Stomach (tissue), 19 donors: ENCODE measurements at places on chromosomes 7 and 10. TPM values are rescaled to one million over a fixed set of nuclear protein-coding genes. Genes with fewer than 3 reads are reported as not detected.

Gene LIPF
- total RNA-seq = 449 TPM

Gene UPK3BL1
- 23.2 TPM for total RNA-seq

GRCh38 chr7:23196306-23196705 is 14.5 kb downstream of the NUP42 start:
- no peaks in the 10 kb centered on the region for H3K27me3 ChIP-seq
- no peak overlapping the region for H3K27ac ChIP-seq
- H3K4me3 ChIP-seq = no peak overlapping the region
- no peak for DNase-seq

DNA sequence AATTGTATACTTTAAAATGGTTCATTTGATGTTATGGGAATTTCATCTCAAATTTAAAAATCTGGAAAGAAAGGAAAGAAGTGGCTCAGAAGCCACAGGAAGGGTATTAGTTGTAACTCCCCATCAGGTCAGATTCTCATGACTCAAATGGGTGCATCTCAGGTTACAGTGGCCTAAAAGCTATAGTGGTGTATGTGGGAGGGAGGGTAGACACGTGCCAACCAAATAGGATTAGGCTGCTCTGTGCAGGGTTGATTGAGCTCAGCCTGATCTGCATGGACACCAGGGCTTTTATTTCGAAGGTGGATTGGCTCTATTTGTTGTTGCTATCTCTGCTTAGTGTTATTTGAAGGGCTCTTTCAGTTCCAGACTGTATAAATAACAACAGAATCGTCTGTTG is 121.5 kb upstream of the PRR15 start:
- no peak overlapping the region for H3K4me3 ChIP-seq
- H3K27ac ChIP-seq = no peak overlapping the region
- DNase-seq = no peak
- no peaks in the 10 kb centered on the region for H3K27me3 ChIP-seq

DNA sequence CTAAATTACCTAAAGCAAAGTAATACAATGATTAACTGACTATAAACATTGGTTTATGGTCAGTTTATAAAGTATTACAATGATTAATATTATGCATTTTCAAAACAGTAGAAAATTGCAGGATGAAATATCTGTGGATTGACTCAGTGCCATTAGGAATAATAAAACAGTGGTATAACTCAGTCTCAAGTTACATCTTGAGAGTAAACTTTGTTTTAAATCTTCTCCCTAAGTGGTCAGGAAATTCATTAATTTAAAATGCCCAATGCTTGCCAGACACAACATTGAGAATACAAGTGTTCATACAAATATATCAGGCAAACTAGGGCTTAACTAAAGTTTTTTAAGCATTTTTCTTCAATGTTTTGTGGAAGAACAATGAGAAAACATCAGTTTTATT is 257.8 kb downstream of the ETV1 start:
- no peaks in the 10 kb centered on the region for H3K4me1 ChIP-seq
- DNase-seq = no peak
- H3K27ac ChIP-seq = no peak overlapping the region

DNA sequence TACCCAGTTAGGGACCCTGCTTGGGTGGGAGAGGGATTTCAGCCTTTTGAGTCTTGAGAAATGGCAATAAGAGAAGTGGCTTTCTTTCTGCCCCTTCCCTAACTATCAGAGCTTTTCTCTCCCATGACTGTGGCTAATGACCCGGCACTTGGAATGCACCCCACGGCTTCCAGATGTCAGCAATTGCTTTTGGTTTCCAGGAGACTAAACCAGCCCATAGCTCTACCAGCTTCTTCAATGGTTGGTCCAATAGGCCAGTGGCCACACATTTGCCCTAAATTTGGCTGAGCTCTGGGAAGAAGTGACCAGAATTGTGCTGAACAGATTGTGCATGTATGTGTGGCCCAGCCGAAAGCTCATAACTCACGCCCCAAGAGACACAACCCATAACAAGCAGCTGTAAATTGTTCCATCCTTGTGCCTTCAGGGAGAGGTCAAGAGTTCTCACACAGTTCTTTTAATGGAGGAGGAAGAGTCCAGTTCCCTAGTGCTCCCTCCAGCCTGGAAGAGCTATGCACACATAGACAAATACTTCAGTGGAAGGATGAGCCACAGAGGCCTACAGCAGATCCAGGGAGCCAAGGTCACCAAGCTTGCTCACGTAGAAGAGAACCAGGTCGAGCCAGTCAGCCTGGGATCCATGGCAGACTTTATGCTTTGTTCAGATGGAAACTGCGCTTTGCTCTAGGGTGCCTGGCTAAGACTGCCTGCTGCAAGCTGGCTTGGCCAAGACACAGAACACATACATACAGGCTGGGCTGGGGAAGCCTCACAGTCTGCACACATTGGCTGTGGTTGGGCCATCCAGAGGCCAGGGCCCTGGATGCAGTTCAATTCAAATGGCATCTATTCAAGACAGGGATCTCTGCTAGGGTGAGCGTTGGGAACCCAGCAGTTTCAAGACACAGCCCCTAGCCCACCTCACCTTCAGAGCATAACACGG is 131.8 kb upstream of the HABP2 start:
- peaks cover 12% of the 10 kb centered on the region for H3K4me1 ChIP-seq
- H3K27ac ChIP-seq = no peak overlapping the region
- H3K27me3 ChIP-seq = no peaks in the 10 kb centered on the region

DNA sequence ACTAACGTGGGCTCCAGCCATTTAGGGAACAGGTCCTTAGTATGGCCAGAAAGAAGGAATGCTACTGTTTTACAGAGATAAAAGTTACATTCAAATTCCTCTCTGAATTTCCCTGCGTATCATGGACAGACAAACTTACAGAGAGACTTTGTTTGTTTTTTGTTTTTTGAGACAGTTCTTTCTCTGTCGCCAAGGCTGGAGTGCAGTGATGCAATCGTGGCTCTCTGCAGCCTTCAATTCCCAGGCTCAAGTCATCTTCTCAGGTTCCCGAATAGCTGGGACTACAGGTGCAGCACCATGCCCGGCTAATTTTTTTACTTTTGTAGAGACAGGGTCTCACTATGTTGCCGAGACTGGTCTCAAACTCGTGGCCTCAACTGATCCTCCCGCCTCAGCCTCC is 64.5 kb upstream of the MPP7 start:
- no peak overlapping the region for H3K4me3 ChIP-seq
- H3K36me3 ChIP-seq = no peaks in the 10 kb centered on the region
- no peaks in the 10 kb centered on the region for H3K4me1 ChIP-seq
- no peak for DNase-seq
- no peak overlapping the region for H3K27ac ChIP-seq

- peak overlapping the region; percentile 74 for H3K27ac ChIP-seq
- H3K27me3 ChIP-seq = no peaks in the 10 kb centered on the region
- DNase-seq = no peak
Measured at GRCh38 chr7:99129001-99129400, 14.9 kb downstream of the SMURF1 start.

DNA sequence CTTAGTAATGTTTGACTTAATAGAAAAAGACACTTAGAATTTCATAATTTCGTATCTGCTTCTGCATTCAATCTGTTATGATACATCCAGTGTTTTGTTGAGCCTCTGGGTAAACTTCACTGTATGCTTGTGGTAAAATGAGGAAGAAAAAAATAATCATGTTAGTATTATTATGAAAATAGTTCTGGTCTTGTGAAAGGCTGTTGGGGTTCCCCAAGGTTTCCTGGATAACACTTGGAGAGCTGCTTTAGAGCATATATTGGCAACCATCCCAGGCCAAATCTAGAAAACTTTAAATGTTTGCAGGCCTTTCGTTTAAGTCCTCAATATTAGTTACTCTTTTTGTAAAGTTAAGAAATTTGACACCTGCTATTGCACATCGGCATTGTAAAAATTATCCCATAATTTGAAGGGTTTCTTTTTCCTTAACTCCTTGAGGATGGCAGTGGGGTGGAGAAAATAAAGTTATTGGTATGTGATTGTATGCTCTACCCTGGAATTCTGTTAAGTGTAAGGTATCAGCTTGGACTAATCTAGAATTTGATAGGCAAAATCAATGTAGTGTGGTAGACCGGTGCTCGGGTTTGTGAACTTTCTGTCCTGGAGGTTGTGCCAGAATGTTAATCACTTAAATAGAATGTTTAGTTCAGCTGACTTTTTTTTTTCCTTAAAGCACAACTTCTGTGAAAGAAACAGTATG is 54.5 kb downstream of the WAC start:
- peak overlapping the region; percentile 70 for H3K27ac ChIP-seq
- H3K36me3 ChIP-seq = peaks cover 18% of the 10 kb centered on the region
- DNase-seq = peak; percentile 25
- H3K4me1 ChIP-seq = peaks cover 69% of the 10 kb centered on the region
- no peaks in the 10 kb centered on the region for H3K27me3 ChIP-seq
- no peak overlapping the region for H3K4me3 ChIP-seq

DNA sequence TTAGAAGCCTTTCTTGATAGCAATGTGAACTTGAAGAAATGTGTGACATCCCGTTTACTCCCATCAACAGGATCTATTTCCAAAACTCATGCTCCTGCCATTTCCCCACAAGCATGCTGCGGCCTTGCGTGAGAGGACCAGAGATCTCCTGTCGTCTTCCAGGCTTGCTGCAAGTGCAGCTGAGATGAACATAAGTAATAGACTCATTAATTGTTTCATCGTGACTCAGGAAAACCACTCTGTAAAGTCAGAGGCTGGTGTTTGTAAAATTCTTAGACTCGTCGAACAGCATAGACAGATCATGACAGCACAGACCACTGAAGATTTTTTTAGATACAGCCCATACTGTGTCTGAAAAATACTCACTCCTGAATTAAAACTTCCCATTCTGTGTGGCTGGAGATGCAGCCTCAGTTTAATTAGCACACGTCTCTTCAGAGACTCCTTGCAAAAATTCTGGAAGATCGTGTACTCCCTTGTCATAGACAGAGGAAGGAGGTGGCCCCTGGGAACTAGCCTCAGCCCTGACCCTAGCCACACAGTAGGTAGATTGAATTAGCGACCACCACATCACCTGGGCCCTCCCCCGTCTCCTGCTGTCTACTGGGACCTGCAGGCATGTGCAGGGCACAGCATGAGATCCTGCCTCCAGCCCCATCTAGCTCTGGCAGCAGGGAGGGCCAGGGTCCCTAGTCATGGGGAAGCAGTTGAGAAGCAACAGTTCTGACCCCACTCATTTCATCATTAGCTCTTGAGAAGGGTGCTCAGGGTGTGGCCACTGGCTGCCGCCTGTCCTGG is 226.0 kb downstream of the CELF2 start:
- peaks cover 37% of the 10 kb centered on the region for H3K4me1 ChIP-seq
- no peak overlapping the region for H3K4me3 ChIP-seq
- no peak for DNase-seq
- H3K27me3 ChIP-seq = no peaks in the 10 kb centered on the region

DNA sequence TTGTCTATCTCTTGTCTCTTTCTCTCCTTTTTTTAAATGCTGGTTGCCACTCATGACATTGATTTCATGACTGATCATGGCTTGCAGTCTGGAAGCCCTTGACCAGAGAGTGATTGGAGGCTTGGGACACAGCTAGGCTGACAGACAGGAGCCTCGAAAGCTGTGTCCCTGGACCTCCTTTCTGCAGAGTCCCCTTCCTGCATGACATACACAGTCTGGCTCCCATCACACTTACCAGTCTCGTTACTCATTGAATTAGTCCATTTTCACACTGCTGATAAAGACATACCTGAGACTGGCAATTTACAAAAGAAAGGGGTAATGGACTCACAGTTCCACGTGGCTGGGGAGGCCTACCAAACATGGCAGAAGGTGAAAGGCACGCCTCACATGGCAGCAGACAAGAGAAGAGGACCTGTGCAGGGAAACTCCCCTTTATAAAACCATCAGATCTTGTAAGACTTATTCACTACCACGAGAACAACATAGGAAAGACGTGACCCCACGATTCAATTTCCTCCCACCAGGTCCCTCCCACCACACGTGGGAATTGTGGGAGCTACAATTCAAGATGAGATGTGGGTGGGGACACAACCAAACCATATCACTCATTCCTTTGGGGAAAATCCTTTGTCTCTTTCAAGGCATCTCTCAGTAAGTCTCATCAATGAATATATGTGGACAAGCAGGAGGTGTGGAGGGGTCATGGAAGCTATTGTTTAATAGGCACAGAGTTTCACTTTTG is 102.3 kb downstream of the TBXAS1 start:
- no peaks in the 10 kb centered on the region for H3K36me3 ChIP-seq
- no peak for DNase-seq
- no peak overlapping the region for H3K27ac ChIP-seq
- no peaks in the 10 kb centered on the region for H3K27me3 ChIP-seq
- H3K4me3 ChIP-seq = no peak overlapping the region

GRCh38 chr7:18558503-18558902 is 63.0 kb downstream of the HDAC9 start:
- H3K36me3 ChIP-seq = no peaks in the 10 kb centered on the region
- no peak overlapping the region for H3K4me3 ChIP-seq
- no peaks in the 10 kb centered on the region for H3K4me1 ChIP-seq
- H3K27ac ChIP-seq = no peak overlapping the region

DNA sequence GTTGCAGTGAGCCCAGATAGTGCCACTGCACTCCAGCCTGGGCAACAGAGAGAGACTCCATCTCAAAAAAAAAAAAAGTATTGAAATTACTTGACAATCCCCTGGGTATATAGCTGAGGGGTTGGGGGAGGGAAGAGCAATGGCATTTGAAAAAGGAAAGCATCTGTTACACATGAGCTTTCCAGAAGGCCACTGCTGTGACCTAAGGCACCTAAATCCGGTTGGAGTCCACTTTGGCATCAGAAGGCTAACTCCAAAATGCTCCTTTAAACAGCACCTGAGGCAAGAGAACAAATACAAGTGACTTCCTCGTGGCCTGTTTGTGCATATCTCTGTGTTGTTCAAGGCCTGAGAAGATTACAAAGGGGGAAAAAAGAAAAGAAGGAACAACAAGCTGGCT is 74.8 kb upstream of the PALS2 start:
- H3K27me3 ChIP-seq = no peaks in the 10 kb centered on the region
- H3K4me3 ChIP-seq = no peak overlapping the region
- no peaks in the 10 kb centered on the region for H3K36me3 ChIP-seq
- H3K4me1 ChIP-seq = no peaks in the 10 kb centered on the region
- no peak for DNase-seq
- no peak overlapping the region for H3K27ac ChIP-seq

DNA sequence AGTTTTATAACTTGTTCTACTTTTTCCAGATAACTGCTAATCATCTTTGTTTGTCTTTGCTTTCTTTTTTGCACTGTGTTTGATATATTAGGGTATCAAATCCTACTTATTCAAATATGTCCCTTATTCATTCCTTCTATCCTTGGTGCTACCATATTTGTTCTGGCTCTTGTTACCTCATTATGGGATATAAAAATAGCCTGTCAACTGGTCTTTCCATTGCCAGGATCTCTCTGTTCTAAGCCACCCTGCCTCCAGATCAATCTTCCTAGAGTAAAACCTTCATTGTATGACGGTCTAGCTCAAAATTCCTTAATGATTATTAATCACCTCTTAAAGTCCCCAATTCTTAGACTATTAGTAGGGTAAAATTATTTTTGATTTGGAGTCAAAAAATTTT is 25.2 kb downstream of the MET start:
- H3K36me3 ChIP-seq = no peaks in the 10 kb centered on the region
- no peaks in the 10 kb centered on the region for H3K4me1 ChIP-seq
- no peak overlapping the region for H3K4me3 ChIP-seq
- H3K27ac ChIP-seq = no peak overlapping the region
- DNase-seq = no peak
- H3K27me3 ChIP-seq = no peaks in the 10 kb centered on the region
